ENCODE measurements at places on chromosomes 2 and 18. TPM values are rescaled to one million over a fixed set of nuclear protein-coding genes. Genes with fewer than 3 reads are reported as not detected.

Gene CKAP2L
- 2.3 TPM for total RNA-seq

Gene CLEC4F
- total RNA-seq = 1.0 TPM

Gene SCYGR4
- total RNA-seq = not detected

GRCh38 chr18:12377556-12378197 lies 650 bp upstream of the AFG3L2 start:
- no peak for DNase-seq

DNA sequence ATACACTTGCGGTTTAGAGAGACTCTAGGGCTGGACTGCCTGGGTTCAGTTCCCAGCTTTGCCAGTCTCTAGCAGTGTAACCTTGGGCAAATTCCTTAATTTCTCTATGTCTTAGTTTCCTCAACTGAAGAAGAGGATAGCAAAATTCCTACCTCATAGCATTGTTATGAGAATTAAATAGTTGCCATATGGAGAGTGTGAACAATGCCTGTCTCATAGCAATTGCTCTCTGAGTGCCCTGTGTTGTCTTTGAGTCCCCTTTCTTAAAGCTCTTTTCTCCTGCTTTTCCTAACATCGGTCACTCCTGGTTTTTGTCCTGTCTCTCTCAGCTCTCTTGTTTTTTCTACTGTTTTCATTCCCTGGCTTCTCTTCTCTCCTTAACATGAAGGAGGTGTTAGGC lies 116.8 kb upstream of the ALPP start:
- DNase-seq = no peak

- DNase-seq = no peak
These were observed 246.2 kb downstream of the LNPK start for GRCh38 chr2:175755656-175756386.
